ENCODE measurements at places on chromosomes 2 and 18. TPM values are rescaled to one million over a fixed set of nuclear protein-coding genes. Genes with fewer than 3 reads are reported as not detected.

Gene FBXO15
- polyA plus RNA-seq, result 0.41 TPM

Gene ZNF512
- 5.6 TPM for polyA plus RNA-seq

Gene FTCDNL1
- 1.4 TPM for polyA plus RNA-seq

Gene HOXD3
- 0.35 TPM for polyA plus RNA-seq

Gene GALNT14
- polyA plus RNA-seq, result 17.2 TPM

Data from esophagus (tissue), 2 donors.